ENCODE measurements at places on chromosomes 13 and 19.

DNA sequence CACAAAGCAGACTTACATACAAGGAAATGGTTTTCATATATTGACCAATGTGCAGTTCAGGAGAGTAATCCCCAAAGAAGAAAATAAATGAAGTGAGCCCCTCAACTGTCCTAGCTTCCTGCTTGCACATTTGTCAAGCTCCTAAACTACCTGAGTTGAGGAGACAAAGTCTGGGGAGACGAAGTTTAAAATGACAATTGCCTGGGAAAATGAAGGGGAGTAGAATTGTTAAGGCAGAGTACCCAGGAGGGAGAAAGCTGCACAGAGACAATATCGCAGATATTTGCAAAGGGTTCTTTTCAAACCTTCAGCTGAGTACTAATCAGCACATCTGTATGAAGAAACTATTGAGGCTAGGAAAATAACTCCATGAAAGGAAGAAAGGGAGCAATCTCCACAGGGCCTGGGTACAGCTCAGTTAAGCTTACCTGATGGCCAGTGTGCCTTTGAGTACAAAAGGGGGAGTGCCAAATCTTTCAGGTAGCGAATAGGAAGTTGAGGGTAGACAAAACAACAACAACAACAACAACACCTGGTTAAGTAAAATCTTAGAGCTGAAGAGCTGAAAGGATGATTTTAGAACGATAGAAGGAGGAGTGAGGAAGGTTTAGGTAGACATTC lies 1700.1 kb upstream of the PRR20A start:
- no peak for DNase-seq

GRCh38 chr13:36212789-36213188 lies 1.6 kb downstream of the SOHLH2 start:
- DNase-seq: no peak

DNA sequence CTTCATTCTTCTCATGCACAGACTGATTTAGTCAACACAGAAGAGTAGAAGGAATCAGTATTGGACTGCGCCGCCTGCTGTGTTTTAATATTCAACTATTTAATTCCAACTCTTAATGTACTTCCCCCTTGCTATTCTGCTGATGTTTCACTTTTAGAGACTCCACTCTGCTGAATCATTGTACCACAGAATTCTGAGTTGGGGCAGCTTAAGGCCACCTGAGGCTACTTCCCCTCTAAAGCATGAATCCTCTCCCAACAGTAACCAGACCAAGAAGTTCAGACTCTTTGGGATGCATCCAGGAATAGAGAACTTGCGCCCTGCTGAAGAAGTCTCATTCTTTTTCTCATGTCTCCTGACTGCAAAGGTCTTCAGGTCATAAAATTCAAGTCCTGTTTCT lies 708.8 kb downstream of the UQCRFS1 start:
- no peak for DNase-seq

DNA sequence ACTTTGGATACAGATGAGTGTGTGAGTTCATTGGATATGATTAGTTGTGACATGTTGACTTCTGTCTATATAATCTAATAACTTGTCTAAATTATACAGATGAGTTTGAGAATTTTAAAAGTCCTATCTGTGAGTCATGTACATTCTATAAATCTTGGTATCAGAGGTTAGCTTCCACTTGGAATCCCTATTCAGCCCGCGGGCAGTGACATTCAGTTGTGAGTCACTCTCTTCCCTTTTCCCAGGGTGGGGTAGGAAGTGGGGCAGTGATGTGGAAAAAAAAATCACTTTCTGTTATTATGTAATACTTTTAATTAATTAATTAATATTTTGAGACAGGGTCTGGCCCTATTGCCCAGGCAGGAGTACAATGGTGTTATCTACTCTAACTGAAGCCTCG lies 33.0 kb upstream of the ZNF808 start:
- no peak for DNase-seq

DNA sequence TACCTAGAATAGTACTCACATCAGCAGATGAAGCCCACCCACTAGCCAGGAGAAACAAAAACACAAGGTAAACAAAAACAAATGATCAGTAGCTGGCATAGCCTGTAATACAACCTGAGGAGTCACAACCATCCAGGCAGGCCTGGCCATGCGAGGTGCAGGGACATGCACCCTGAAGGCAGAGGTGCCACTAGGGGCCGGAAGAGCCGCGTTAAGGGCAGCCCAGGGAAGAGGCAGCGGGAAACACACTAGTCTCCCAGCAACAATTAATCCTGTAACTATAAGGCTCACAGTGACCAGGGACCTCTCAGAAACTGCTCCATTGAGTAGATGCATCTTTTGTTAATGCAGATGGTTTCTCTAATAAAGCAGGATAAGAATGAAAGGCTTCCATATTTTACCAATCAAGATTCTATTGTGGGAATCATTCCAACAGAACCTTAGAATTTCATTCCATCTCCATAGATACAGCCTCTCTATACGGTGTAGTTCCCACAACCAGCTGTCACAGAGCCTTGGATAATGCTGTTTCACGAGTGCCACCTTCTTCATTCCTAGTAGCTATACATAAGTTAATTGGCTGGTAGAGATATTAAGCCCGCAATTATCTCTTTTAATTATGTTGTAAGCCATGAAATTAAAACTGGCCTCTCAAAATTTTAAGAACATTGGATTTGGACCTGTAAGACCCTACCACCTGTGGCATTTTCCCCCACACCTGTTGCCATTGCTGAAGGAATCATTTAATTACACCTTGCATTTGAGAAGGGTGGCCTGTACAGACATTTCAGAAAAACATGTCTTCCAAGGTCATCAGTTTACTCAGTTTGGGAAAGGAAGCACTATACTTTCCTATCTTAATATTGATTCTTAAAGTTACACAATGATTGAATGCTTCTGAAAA lies 28.7 kb downstream of the ANKRD10 start:
- no peak for DNase-seq

GRCh38 chr19:39372047-39372802 lies 18.7 kb downstream of the PAF1 start:
- DNase-seq: no peak

DNA sequence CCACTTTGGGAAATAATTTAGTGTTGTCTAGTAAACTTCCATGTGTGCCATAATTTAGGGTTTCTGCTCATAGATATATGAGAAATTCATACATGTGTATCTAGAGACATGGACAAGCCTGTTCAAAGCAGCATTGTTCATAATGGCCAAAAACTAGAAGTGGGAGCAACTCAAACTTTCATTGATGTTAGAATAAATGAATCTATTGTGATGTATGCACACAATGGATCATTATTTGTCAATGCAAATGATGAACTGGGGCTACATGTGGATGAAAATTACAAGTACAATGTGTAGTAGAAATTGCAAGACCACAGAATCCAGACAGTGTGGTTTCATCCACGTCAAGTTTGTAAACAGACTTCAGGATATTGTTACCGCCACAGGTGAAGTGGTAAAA lies 284.7 kb downstream of the SLC7A1 start:
- DNase-seq: no peak

- DNase-seq: no peak
Measured at GRCh38 chr13:23859904-23860303, 29.3 kb downstream of the MIPEP start.

- peak; percentile 62 for DNase-seq
Measured at GRCh38 chr13:41222259-41222852, 28.0 kb upstream of the KBTBD7 start.

DNA sequence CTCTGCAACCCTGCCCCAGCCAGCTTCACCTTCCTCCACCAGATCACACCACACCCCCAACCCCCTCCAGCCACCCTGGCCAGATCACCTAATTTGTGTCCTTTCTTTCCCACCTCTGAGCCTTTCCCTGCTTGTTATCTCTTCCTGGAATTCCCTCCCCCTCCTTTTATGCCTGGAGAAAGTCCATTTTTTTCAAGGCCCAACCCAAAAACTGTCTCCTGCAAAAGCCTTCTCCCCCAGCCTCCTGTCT lies 5.3 kb upstream of the TLE2 start:
- no peak for DNase-seq
